Central memory CD4-positive, alpha-beta T cell (primary cell): ENCODE measurements at places on chromosomes 1 and 21.

DNA sequence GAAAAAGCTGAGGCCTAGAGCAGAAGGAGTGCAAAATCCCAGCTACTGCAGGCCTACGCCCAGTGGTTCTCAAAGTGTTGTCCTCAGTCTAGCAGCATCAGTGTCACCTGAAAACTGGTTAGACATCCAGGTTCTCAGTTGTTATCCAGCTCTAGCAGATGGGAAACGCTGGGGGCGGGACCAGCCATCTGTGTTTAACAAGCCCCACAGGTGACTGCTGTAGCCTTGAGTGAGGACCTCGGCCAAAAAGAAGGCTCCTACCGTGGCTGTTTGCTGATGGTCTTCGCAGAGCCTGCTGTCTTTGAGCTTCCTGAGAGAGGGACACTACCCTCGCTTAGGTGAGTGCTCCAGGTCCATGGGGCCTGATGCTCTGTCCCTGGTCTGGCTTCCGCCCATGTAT, 69.7 kb downstream of the LRRN2 start:
- no peak for DNase-seq

DNA sequence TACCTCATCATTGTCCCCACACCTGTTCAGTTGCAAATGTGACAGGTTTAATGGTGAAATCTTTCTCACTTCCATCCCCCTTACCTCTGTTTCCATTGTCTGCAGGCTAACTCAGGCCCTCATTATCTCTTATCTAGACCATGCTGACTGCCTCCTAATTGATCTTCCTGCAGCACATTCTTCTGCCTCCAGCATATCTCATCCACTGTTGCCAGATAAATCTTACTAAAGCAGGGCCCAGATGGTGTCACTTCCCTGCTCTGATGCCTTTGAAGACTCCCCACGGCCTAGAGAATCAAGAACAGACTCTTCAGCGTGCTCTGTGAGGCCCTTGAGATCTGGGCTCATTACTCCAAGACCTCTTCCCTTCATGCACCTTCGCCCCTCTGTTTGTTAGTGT, 230.1 kb downstream of the DUSP10 start:
- no peak for DNase-seq

DNA sequence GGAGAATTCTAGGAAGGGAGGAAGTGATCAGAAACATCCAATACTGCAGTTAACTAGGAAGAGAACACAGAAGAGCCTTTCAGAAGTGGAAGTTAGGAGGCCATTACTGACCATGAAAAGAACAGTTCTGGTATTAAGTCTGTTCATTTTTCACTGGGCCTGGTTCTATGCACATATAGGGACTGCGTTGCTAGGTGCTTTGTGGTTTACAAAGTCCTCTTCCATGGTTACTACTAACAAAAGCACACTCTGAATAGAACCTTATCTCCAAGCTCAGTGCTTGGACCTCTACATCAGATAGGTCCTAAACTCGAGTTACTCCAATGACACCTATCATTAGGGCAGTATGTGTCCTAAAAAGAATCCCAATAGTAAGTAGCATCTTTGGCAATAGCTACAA, 75.4 kb downstream of the RPAP2 start:
- no peak for DNase-seq

- no peak for DNase-seq
Observed at GRCh38 chr1:197268012-197268411, at the start of gene CRB1. TSS of gene CRB1 (plus strand) at chr1:197268252. CDS start at chr1:197268413, 161 bp downstream.

DNA sequence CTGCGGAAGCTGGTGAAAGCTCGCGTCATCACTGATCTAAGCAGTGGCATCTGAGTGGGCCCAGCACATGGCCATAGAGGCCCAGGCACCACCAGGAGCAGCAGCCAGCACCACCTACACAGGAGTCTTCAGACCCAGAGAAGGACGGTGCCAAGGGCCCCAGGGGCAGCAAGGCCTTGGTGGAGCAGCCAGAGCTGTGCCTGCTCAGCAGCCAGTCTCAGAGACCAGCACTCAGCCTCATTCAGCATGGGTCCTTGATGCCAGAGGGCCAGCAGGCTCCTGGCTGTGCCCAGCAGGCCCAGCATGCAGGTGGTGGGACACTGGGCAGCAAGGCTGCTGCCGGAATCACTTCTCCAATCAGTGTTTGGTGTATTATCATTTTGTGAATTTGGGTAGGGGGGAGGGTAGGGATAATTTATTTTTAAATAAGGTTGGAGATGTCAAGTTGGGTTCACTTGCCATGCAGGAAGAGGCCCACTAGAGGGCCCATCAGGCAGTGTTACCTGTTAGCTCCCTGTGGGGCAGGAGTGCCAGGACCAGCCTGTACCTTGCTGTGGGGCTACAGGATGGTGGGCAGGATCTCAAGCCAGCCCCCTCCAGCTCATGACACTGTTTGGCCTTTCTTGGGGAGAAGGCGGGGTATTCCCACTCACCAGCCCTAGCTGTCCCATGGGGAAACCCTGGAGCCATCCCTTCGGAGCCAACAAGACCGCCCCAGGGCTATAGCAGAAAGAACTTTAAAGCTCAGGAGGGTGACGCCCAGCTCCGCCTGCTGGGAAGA, 3.2 kb upstream of the ARTN start:
- no peak for DNase-seq

GRCh38 chr1:15062479-15063099, 91.0 kb upstream of the TMEM51 start:
- no peak for DNase-seq

DNA sequence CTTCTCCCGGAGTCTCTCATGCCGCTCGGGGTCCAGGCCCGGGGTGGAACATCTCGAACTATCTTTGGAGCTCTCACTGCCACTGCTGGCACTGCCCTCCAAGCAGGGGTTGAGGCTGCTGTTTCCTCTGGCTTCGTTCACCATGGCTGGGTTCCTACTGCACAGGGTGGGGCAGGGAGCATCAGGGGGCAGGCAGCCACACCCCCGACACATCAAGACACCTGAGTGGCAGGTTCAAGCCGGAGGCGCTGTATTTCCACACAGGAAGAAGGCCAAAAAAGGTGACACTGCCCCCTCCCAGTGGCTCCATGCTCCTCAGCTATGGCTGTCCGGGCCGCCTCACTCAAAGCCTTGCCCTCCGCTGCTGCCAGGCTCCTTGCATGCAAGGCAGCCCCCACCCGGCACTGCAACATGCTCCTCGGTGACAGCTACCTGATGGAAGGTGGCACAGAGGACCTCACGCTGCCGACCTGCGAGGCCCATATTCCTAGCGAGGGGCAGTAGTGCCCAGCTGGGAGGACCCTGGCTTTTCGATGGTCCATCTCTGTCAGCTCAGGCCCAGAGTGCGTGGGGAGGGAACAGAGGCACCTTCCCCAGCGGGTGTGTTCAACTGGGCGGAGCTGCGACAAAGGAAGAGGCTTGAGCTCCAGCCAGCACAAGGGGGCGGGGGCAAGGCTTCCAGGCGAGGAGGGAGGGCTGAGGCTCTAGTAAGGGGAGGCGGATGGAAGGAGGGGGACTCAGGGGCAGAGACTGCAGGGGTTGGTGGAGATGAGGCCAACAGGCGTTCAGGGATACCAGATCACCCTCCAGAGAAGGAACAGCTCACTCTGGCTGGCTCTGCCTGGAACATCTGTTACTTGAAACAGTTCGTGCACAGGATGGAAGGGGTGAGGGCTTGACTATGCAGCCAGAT, 2.5 kb downstream of the MTHFR start:
- DNase-seq, result peak; percentile 58

- DNase-seq, result no peak
Observed at GRCh38 chr1:42956739-42957138, 1.9 kb downstream of the SLC2A1 start.

- DNase-seq, result no peak
Observed at GRCh38 chr1:80064524-80064923, 1058.0 kb upstream of the ADGRL4 start.

DNA sequence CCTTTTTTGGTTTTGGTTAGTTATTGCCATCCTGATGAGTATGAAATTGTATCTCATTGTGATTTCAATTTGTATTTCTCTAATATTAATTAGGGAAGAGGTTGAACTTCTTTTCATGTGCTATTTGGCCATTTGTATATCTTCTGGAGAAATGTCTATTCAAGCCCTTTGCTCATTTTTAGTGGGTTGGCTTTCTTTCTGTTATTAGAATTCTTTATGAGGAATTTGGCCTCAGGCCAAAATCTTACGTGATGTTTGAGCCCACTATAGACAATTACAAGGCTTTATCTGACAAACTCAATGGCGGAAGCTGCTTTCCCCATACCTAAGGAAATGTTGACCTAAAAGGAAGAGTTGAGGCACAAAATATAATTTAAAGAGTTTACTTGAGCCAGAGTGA, 32.9 kb downstream of the IVNS1ABP start:
- DNase-seq, result no peak

DNA sequence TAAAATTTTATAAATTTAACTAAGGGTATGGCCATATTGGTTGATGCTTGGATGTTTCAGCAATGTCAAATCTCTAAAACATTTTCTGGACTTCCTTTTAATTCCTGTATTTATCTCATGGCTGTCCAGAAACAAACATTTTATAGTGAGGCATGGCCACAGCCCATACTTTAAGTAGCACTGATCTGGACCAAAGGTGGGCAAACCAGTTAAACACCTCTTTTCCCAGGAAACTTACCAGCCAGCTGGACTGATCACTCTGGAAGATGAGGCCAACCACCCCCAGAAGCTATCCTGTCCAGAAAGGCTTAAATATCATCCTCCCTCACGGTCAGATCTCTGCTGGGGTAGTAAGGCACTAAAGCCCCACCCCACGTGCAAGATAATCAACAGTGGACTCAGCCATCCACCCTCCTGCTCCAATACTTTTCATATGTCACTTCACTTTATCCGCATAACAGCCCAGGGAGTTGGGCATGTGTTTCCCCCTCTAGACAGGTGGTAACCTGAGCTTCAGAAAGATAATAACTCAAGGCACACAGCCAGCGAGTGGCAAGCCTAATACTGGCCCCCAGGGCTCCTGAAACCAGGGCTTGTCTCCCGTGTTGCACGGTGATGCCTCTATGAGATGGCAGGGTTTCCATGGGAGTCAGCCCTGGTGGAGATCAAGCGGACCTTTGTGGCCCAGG, 120.5 kb upstream of the NGF start:
- DNase-seq, result no peak

GRCh38 chr1:171210355-171210754, 25.3 kb downstream of the FMO2 start:
- no peak for DNase-seq

GRCh38 chr21:15735409-15735808, 5.6 kb downstream of the USP25 start:
- no peak for DNase-seq

DNA sequence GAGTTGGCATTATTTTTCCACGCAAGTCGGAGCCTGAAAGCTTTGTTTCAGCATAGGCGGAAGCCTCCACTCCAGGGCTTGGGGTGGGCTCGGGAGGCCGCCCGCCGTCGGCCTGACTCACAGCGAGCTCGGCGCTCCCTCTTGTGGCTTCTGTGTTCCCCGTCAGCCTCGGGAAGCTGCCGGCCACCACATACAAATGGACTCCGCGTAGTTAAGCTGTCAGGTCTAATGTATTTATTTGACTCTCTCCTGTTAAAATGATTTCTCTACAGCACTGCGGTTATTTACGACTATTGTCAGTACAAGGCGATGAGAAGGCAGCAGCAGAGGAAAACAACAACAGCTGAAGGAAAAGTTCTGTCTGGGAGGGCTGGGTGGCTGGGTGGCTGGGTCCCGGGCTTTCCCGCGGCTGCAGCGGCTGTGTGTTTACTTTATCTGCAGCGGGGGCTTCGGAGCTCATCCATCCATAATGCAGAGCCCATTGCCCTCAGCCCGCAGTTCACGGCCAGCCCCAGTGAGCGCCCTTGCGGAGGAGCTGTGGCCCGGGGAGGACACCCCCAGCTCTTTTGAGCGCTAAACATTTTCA, 375.7 kb upstream of the CAMK1G start:
- DNase-seq, result no peak

DNA sequence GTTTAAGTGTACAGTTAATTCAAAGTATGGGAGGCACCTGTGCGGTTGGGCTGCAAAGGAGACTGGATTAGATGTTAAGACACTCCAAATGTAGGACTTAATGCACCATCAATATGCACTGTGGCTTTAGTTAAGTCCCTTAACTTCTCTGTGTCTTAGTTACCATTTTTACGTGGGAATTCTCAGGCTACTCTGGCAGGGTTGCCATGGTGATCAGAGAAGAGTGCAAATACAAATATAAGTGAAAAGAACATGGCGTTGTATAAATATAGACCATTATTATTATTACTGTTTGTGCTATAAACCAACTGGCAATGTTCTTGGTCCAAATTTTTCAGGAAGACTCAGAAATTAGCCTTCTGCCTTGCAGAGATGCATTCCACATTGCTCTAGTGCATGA, 595.6 kb downstream of the NPHP4 start:
- no peak for DNase-seq

GRCh38 chr21:35102488-35103371, 53.6 kb upstream of the RUNX1 start:
- peak; percentile 54 for DNase-seq

- DNase-seq, result no peak
Observed at GRCh38 chr1:6507461-6507911, 16.0 kb upstream of the PLEKHG5 start.

GRCh38 chr1:156089704-156090103, 7.4 kb upstream of the MEX3A start:
- no peak for DNase-seq

GRCh38 chr1:99768524-99769245, 2.2 kb upstream of the FRRS1 start:
- DNase-seq, result no peak

DNA sequence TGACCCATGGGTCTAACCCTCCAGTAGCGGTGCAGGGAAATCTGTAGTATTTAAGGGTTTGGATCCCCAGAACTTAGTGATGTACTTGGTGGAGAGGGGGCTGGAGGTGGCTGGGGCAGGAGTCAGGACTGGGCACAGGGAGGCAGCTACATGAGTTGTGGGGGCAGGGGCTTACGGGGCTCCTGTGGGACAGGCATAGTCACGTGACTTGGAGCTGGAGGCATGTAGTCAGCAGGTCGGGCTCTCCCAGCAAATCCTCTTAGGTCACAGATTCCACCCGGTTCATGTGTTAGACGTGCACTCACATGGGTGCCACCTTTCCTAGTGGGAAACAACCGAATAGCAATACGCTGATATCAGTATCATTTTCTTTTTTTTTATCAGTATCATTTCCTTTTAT, 112.1 kb downstream of the PCP4 start:
- DNase-seq, result no peak

GRCh38 chr1:114286179-114286578, 132.5 kb upstream of the SYT6 start:
- no peak for DNase-seq

DNA sequence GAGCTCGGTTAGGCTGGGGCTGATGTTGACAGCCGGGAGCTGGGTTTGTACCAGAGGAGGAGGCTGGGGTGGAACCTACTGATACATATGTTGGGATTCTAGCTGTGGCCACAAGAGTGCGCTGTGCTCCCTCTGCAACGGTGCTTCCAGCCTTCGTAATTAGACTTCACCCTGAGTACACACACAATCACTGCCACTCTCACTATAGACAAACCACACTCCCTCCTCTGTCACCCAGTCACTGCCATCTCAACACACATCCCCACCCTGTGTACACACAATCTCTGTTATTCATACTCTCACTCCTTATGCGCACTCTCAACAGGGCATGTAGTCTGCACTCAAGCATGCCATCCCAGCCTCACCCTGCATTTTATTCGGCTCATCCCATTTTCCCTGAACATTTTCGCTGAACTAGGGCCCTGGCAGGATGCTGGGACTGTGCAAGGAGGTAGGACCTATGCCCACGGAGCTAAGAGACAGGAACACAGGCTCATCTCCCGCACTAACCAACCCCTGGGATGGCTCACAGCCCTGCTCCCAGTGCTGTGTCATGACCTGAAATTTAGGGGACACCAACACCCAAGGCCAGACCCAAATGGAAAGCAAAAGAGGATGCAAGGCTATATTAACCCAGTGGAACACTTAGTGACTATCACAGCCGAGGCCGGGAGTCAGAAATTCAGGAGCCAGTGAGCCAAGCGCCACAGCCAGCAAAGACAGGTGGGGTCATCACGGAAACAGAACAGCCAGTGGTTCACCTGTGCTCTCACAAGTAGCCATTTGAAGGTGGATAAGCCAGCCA, 5.7 kb downstream of the GJB3 start:
- DNase-seq, result peak; percentile 29
